ENCODE measurements at places on chromosomes 7 and 10.

DNA sequence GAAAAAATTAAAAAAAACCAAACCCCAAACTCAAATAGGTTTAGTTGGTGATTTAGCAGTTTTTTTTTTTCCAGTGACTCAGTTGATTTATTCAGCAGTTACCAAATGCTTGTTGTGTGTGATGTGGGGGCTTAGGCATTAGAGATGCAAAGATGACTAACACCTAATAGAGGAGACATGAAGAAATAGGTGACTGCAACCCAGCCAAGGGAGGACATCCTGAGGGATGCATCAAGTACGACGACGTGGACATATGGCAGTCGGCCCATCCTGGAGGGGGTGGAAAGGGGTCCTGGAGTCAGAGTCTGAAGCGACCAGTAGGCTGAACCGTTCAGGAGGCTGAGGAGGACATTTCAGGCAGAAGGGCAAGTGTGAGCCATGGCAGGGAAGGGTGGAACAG, 35.5 kb downstream of the LRMDA start:
- no peak for DNase-seq

- no peak for DNase-seq
These were observed 147.9 kb downstream of the PLXNA4 start for GRCh38 chr7:132428247-132428919.

DNA sequence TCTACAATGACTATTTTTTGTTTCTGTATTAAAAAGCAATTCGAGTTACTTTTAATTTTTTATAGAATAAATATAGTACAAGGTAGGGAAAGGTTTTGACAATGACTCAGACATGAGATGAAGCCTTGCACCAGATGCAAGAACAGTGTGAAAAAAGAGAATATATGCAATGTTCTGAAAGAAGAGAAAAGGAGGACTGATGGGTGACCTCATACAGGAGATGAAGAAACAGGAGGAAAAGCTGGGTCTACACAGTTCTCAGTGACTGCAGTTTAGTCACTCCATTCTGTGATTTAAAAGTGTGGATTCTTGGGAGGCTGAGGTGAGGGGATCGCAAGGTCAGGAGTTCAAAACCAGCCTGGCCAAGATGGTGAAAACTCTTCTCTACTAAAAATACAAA, 38.3 kb upstream of the YAE1 start:
- no peak for DNase-seq

GRCh38 chr10:35998026-35998425, 355.9 kb upstream of the FZD8 start:
- DNase-seq = no peak

DNA sequence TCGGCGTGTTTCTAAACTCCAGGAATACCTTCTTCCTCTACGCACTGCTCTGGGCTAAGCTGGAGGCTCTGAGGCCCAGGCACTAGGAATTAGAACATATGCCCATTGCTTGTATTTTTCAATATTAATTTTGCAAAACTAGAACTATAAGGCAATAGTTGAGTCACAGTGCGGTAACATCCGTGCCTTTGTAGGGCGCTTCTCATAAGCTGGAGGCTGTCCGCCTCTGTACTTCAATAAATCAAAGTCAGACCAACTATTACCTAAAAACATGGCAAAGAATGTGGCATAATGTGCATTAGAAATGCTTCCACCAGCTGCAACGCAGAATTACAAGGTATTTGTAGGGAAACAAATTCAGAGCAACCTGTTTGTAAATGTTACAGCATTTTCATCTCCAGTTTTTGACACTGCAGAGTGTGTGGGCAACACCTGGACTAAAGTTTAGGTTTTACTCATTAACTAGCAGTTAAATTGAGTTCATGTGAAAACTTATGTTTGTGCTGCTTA, 440 bp upstream of the MINDY3 start:
- no peak for DNase-seq

DNA sequence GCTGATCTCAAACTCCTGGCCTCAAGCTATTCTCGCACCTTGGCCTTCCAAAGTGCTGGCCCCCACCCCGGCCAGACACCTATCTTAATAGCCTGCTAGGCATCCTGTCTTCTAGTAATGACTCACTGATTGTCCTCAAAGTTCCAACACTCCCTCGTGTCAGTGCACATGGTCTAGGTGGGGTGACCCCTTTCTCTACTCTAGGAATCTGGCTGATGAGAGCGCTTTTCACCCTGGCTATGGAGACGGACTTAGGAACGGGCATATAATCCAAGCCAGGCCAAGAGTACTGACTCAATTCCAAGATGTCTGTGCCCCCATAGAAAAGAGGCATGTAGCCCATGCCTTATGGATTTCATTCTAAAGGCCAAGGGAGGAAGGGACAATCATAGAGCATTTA, 67.0 kb downstream of the PRLHR start:
- DNase-seq = no peak

DNA sequence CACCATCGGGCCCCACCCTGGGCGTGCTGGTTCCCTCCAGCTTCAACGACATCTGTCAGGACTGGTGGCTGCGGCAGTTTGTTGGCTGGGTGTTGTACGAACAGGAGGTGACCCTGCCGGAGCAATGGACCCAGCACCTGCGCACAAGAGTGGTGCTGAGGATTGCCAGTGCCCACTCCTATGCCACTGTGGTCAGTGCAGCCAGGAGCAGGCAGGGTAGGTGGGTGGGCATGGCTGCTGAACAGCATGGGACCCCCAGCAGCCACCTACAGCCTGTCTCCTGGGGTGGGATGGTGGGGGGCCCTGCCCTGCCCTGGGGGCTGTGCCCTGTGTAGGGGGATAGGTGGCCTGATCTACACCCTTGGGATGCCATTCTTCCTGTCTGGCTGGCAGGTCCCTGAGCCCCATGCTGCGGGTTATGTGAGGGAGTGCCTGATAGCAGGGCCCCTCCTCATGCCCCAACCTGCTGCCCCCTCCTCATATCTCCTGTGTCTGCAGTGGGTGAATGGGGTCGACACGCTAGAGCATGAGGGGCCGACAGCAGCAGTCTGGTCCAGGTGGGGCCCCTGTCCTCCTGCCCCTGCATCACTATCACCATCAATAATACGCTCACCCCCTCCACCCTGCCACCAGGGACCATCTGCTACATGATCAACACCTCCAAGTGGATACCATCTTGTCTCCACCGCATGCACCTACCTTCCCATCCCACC, 56.9 kb downstream of the ZNF727 start:
- DNase-seq = no peak

DNA sequence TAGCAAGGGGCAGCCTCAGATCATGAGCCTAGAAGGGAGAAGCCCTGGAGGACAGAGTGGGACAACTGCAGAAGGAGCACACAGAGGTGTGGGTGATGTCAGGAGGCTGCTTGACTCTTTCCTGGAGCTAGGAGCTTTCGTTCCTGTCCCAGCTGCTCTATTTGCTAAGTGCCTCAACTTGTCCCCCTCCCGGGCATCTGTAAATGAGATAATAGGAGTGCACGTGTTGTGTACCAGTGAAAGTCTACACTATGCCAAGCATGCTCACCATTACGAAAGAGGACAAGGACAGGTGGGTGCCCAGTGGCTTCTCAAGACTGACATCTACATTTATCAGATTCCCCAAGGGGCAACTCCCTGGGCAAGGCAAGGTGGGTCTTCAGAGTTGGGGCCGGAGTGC, 162.7 kb downstream of the KCNMA1 start:
- DNase-seq = no peak

All from CD4-positive, alpha-beta T cell treated with Interleukin-10 for 1 hour (primary cell).